GM12878 (cell line): ENCODE measurements at places on chromosomes 13 and 19. TPM values are rescaled to one million over a fixed set of nuclear protein-coding genes. Genes with fewer than 3 reads are reported as not detected.

The EIF3K gene
- polyA plus RNA-seq, result 365 and 393 TPM in 2 replicates

The PDE4A gene
- 8.0 and 8.1 TPM in 2 replicates for polyA plus RNA-seq

The INSL3 gene
- polyA plus RNA-seq, result 1.9 and 2.0 TPM in 2 replicates

The CD22 gene
- polyA plus RNA-seq, result 74.5 and 81.0 TPM in 2 replicates

The ZNF835 gene
- not detected in 2 replicates for polyA plus RNA-seq
